SHP77 (cell line): ENCODE measurements at places on chromosomes 6 and 20.
A peak's percentile ranks its signal among the peaks of the same experiment; 100 is the strongest.

DNA sequence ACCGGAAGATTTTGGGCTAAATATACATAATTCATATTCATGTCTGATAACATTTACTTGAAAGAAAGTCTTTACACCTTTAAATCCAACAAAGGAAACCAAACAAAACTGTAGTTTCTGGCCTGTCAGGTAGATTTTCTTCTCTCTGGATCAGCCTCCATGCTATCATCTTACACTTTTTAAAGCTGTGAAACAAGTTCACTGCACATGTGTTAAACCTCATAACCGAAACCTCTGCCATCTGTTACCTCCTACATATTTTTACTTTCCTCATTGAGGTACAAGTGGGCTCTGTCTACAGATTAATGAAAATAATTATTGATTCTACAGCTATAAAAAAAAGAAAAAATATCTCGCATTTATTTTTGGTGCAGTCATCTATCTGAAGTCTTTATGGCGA lies 149.9 kb downstream of the RALGAPA2 start:
- no peak for DNase-seq

DNA sequence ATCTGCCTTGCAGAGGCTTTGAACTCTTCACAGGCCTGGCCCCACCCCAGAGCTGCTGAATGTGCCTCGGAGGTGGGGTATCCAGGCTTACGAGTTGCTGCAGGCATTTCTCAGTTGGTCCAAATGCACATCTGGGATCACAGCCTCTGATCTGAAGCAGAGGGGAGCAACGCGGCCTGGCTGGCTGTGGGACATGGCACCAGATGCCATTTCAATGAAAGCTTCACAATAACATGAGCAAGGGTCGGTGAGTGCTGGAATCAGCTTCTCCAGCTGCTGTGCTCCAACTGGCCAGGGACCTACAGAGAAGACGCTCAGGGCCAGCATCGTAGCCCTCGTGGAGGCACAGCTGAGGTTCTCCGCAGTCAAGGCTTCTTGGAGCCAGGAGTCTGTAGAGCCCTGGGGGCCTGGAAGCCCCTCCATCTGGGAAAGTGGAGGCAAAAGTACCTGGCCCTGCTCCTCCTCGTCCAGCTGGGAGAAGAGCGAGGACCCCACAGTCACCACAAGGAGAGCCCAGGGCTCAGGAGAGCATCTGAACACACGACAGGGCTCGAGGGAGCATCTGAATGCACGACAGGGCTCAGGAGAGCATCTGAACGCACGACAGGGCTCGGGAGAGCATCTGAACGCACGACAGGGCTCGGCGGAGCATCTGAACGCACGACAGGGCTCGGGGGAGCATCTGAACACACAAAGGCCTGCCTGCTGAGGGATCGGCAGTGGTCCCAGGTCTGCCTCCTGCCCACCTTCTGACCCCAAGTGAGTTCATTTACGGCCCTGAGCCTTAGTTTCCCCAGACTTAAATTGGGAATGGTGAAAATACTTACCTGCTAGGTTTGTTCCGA lies 165.2 kb downstream of the DLL1 start:
- DNase-seq = no peak

- peak; percentile 91 for DNase-seq
Measured at GRCh38 chr6:76876922-76877553, 586.3 kb downstream of the HTR1B start.

GRCh38 chr20:41047975-41048305 lies 19.3 kb downstream of the TOP1 start:
- no peak for DNase-seq

- DNase-seq = no peak
Measured at GRCh38 chr6:158561938-158562337, 2.0 kb downstream of the TMEM181 start.

- DNase-seq = peak; percentile 83
Measured at GRCh38 chr20:51595058-51595532, 52.6 kb upstream of the NFATC2 start.

- DNase-seq = no peak
Measured at GRCh38 chr6:3585320-3585935, 128.6 kb upstream of the SLC22A23 start.

- no peak for DNase-seq
Measured at GRCh38 chr20:61271312-61272231, 19.5 kb downstream of the CDH4 start.

DNA sequence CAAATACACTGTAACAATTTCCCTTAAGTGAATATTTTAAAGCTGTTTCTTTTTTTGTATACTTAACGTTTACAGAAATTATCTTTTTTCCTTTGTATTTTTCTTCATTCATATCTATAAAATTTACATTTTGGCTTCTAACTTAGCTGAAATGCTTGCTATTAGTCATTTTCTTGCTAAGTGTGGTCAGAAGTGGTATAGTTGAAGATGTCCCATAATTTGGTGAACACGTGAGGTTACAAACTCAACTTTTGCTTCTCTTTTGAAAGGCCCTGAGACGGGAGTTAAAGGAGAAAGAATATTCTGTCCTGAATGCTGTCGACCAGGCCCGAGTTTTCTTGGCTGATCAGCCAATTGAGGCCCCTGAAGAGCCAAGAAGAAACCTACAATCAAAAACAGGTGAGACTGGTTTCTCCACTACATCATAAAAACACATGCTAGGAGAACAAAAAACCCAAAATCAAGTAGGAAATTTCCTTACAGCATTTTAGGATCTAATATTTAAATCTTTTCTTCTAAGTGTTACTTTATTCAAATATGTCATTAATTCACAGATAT lies 445.0 kb downstream of the UTRN start:
- DNase-seq = no peak

DNA sequence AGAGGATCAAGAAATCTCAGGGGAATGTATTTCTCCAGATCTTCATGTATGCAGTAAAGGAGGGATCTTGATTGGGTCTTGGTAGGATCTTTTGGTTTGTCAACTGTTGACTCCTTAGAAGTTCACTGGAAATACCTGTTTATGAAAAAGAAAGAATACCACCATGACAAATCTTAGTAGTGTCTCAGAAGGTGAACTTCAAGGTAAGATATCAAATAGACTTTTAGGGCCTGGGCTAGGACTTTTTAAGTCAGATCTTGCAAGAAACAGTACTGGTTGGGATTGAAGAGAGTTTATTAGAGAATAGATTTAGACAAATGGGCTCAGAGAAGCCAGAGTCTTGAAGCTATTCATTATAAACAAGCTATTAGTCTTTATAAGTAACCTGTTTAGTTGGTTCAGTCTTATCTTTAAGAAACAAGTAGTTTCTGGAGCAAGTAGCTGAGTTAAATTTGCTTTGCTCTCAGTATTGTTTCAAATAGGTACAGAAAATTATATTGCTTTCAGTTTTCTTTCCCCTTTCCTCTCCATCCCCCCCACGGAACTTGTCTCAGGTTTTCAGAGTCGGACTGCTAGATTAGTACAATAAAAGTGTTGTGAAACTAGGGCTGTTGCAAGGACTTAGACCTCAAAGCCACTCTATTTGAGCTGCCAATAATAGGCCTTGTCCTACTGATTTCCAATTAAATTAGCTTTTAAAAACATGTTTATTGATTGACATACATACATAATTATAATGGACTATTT lies 529.1 kb upstream of the CITED2 start:
- DNase-seq = no peak

- no peak for DNase-seq
Measured at GRCh38 chr20:54345821-54346220, 129.6 kb upstream of the DOK5 start.

GRCh38 chr20:31682352-31682751 lies 40.3 kb downstream of the BCL2L1 start:
- no peak for DNase-seq
